ENCODE measurements at places on chromosomes 2 and 18. TPM values are rescaled to one million over a fixed set of nuclear protein-coding genes. Genes with fewer than 3 reads are reported as not detected.
A peak's percentile ranks its signal among the peaks of the same experiment; 100 is the strongest.

The NDUFB3 gene
- 175 TPM for polyA plus RNA-seq

The OR6B2 gene
- polyA plus RNA-seq = not detected

The FN1 gene
- 3,810 TPM for polyA plus RNA-seq

The AGXT gene
- not detected for polyA plus RNA-seq

The G6PC2 gene
- polyA plus RNA-seq = not detected

The PDCL3 gene
- polyA plus RNA-seq = 29.9 TPM

The TLK1 gene
- 6.9 TPM for polyA plus RNA-seq

The WNT10A gene
- polyA plus RNA-seq = 4.1 TPM

The IL36RN gene
- polyA plus RNA-seq = 0.50 TPM

The EML6 gene
- 0.16 TPM for polyA plus RNA-seq

The ECEL1 gene
- not detected for polyA plus RNA-seq

The MYOM1 gene
- polyA plus RNA-seq = 0.10 TPM

The SCG2 gene
- 0.06 TPM for polyA plus RNA-seq

The B4GALT6 gene
- polyA plus RNA-seq = 2.3 TPM

GRCh38 chr2:80135001-80135400 is 169.6 kb downstream of the LRRTM1 start:
- DNase-seq = no peak

GRCh38 chr2:238886453-238887094 is 38.7 kb downstream of the TWIST2 start:
- no peak for DNase-seq

DNA sequence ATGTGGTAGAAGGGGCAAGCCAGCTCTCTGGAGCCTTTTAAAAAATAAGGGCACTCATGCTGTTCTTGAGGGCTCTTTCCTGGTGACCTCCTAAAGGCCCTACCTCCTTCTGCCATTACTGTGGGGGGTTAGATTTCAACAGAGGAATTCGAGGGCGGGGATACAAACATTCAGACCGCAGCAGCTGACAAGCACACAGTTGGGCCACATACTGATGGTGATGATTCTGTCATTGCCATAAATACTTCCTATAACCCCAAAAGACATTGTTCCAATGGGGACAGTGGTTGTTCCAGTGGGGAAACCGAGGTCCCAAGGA is 67.0 kb downstream of the TSHZ1 start:
- DNase-seq = no peak

- DNase-seq = no peak
Measured at GRCh38 chr2:222353993-222354392, 55.2 kb upstream of the PAX3 start.

GRCh38 chr2:46689993-46690392 is 210.6 kb downstream of the TMEM247 start:
- DNase-seq = no peak

GRCh38 chr2:123783164-123783563 is 241.9 kb upstream of the CNTNAP5 start:
- DNase-seq = no peak

DNA sequence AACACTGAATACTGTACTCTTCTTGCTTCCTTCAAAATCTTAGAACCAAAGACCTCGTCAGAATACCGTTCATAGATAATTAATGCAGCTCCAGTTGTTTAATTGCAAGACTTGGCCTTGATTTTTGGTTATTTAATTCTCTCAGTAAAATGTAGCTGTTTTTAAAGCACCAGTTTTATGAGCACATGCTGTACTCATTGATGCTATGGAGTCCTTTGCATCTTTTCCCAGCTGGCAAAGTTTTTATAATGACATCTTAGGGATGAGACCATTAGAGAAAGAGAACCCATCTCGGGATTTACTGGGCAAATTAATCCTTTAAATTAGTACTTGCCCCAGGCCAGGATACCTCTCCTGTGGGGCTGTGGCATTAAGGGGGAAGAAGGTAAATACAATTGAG is 199.3 kb downstream of the MEMO1 start:
- DNase-seq = no peak

GRCh38 chr2:237691029-237691907 is 63.9 kb downstream of the LRRFIP1 start:
- DNase-seq = no peak

DNA sequence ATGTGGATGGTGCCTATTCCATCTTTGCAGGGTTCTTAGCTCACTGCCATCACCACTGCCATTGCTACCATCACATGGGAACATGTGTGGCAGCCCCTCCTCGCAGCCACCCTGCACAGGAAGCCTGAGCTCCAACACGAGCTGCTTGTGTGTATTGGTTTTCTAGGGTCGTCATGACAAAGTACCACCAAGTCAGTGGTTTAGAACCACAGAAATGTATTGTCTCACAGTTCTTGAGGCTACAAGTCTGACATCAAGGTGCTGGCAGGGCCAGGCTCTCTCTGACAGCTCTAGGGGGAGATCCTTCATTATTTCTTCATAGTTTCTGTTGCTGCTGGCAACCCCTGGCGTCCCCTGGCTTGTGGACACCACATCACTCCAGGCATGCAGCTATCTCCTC is 10.3 kb upstream of the IL1R2 start:
- DNase-seq = no peak

DNA sequence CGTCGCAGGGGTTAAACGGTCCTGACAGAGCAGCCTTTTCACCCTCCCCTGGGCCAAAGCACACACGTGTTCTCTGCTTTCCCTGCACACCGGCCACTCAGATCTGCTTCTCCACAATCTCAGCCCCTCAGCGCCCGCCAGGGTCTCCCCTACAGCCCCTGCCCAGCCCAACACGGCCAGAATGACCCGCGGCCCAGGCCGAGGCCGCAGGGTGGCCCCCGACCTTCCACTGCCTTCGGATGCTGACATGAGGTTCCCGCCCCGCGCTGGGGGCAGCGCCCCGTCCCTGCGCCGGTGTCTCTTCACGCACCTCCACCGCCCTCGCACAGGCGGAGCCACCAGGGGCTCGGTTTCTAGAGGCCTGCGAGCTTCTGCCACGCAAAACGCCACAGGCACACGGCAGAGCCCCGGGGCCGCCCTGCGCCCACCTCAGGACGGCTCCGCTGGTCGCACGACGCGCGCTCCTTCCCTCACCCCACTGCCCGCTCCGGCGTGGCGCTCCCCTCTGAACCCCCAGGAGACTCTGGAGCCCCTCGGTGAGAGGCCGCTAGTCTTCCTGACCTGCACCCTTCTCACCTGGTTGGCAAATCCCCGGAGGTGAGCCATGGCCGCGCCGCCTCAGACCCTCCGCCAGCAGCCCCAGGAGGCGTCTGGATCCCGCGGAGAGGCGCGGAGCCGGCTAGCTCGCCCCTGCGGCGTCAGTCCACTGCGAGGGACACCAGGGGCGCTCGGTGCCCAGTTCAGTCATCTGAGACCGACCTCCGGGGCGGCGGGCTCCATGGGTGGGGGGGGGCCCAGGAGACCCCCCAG is 749 bp downstream of the STK25 start:
- DNase-seq = no peak

DNA sequence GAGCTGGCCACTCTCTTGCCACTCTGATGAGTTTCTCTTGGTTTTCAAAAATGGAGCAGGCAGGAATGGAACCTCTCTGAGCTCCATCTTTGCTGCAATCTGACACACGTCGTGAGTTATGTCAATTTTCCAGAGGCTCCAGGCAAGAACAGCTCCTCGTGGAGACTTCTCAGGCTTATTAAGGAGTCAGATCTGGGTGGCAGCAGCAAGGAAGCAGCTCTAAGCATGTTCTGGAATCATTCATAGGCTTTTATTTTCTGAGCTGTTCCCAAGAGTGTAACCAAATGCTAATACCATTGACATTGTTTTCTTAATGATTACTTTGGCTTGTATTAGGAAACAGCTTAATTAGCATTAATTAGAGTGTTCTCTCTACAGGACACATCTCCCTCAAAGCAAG is 26.1 kb upstream of the PDIA6 start:
- DNase-seq = no peak

DNA sequence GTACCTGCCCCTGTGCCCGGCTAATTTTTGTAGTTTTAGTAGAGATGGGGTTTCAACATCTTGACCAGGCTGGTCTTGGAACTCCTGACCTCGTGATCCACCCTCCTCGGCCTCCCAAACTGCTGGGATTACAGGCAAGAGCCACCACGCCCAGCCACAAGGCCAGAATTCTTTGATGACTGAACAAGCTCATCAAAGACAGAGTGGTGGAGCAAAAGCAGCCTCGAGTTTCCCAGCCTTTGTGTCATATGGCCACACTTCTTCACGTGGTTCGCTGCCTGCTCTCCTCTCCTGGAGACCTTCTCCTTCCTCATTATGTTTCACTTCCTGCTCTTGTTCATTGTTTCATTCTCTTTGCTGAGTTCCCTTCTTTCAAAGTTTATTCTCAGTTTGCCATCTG is 9.9 kb upstream of the NPC1 start:
- no peak for DNase-seq

- DNase-seq = no peak
Measured at GRCh38 chr2:125643128-125643527, 1012.8 kb upstream of the GYPC start.

DNA sequence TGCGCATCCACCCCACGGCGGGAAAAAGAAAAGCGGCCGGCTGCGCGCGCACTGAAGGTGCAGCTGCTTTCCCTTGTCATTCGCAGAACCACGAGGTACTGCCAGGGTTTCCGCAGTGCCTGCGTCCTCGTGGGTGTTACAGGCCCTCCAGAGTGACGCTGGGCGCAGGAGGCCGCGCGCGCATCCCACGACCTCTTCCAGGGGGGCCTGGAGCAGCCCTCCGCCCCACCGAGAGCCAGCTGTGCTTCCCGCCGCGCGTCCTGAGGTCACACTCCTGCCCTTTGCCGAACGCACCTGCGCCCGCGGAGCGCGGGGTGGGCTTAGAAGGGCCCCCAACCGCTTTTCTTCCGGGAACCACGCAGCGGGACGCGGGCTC is 378 bp upstream of the IAH1 start:
- DNase-seq = no peak

- DNase-seq = no peak
Measured at GRCh38 chr2:9740382-9741073, 102.7 kb upstream of the TAF1B start.

GRCh38 chr2:203225423-203226039 is 13.3 kb upstream of the CYP20A1 start:
- peak; percentile 9 for DNase-seq

DNA sequence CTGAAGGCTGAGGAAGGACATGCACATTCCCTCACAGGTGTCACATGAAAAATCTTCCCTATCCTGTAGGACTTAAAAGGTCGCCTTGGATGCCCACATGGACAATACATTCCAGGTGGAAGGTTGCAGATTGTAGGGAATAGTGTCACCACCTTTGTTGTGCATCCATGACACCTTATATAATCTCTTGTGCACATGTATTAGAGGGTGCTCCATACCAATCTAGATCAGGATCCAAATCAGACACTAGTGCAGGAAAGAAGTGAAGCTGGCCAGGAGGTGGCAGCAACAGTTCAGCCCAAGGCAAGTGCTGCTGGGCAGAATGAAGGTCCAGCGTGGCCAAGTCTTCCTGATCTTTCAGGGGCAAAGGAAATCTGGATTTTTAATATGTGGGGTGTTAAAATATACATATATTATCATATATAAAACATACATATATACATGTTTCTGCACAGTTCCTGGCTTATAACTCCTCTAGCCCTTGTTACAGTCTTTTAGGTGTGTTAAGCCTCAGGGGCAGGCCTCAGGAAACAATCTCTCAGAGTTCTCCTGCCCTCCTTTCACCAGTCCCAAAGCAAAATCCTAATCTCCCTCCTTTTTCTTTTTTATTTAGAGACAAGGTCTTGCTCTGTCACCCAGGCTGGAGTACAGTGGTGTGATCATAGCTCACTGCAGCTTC is 16.6 kb downstream of the NIF3L1 start:
- peak; percentile 43 for DNase-seq

DNA sequence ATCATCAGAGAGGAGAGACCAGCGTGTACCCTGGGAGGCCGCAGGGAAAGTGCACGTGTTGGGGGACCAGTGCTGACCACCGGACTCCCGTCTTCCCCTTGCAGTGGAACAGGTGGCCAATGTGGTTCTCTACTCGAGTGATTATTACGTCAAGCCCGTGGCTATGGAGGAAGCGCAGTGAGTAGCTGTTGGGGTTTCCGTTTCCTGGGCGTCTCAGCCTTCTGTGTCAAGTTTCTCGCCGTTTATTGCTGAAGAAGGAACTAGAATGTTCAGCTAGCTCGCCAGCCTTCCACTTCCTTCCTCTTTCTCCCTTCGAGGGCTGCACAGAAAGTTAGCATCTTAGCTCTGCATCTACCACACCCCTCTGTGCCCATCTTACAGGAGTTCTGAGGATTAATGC is 22.8 kb upstream of the DGKD start:
- DNase-seq = no peak

GRCh38 chr2:20609349-20609994 is 41.4 kb downstream of the HS1BP3 start:
- DNase-seq = no peak

GRCh38 chr2:53859206-53860181 is at the start of gene GPR75:
TSS of gene GPR75 (minus strand) at chr2:53859967. CDS start at chr2:53854756, 5,211 bp downstream.
- DNase-seq = peak; percentile 18

DNA sequence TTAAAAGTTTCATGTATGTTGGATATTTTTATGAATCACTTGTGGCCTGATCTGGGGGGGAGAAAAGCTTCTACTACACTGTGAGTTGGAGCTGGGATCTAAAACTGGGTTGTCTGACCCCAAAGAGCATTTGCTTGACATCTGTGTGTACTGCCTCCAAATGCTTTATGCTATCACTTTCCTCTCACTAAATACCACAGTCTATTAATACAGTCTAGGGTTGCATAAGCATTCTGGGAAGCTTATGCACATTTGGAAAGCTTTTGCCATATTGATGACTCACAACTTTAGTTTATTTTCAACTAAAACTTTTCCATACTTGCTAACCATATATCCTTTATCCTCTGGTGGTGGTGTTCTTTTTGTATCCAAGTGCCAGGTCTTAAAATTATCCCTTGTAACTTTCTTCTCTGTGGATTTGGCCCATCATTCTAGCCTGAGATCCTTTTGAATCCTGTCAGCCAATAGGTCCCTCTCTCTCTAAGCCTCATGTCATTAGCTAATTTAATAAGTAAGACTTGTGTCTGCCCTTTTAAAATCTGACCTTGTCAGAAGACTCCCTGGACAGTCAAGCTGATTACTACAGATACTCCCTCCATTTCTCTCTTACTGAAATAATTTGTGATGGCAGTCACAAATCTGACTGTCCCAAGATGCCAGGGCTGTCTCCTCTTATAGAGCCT is 72.7 kb downstream of the NXPH2 start:
- peak; percentile 44 for DNase-seq

GRCh38 chr2:56292951-56293350 is 109.2 kb downstream of the CCDC85A start:
- no peak for DNase-seq
